ENCODE measurements at places on chromosomes 3 and 15.
A peak's percentile ranks its signal among the peaks of the same experiment; 100 is the strongest.

GRCh38 chr15:76953913-76954312 lies 22.4 kb downstream of the RCN2 start:
- no peak for DNase-seq

- no peak for DNase-seq
These were observed 15.4 kb upstream of the KLF15 start for GRCh38 chr3:126372413-126373145.

DNA sequence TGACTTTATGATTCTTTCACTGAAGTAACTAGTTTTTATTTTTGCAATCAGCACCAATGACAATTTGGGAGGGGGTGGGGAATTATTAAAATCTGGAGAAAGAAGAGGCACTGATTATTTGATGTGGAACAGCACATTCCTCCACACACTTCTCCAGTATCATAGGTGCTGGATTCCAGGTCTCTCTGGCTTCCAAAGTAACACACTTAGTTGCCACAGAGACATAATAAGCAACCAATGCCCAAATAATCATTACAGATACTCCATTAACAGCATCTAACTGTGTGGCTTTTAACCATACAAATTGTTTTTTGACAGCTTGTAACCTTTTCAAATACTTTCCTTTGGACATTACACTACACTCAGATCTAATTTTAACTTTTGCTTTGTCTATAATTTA lies 131.0 kb upstream of the CDIN1 start:
- DNase-seq: no peak

DNA sequence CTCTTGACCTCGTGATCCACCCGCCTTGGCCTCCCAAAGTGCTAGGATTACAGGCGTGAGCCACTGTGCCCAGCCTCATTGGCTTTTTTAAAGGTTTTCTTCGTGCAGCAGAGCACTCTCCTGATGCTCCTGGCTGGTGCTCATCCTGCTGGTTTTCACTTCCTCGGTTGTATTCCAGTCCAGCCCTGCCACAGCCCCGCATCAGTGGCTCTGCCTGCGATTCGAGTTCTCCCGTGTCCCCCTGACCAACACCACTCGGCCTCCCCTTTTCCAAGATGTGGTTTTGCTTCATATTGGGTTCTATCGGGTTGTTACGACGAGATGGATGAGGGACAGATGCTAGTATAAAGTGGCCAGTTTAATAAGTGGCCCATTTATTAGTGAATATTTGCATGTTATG lies 27.8 kb downstream of the EFCC1 start:
- DNase-seq: no peak

DNA sequence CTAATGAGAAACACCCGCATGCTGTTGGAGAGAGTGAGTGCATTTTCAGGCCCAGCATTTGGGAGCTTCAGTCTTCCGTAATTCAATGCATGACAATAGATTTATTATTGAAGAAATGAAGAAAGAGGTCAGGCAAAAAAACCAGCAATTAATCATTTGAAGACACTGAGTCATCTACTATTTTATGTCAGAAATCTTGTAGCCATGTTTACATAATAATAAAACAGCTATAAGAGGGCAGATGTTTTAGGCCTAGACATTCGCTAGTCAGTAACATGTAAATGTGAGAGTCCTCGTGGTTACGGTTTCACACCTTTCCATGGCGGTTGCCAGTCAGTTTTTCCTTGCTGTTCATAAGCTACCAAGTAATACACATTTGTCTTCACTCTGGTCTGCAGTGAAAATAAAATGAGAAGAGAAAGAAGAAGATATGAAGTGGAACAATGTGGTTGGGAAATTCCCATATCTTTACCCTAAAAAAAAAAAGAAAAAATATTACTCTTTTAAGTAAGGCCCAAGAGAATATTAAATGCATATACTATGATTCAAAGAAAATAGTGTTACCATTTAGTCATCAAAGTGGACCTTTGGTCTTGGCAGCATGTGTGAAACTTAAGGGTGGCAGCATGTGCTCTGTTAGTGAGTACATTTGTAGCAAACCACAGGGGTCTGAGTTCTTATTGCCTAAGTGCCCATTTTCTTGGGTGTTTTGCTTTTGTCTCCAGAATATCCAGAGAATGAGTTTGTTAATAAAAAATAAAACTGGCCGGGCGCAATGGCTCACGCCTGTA lies 140.5 kb upstream of the TBL1XR1 start:
- DNase-seq: peak; percentile 74

- no peak for DNase-seq
These were observed 26.6 kb upstream of the SLMAP start for GRCh38 chr3:57729334-57730045.

DNA sequence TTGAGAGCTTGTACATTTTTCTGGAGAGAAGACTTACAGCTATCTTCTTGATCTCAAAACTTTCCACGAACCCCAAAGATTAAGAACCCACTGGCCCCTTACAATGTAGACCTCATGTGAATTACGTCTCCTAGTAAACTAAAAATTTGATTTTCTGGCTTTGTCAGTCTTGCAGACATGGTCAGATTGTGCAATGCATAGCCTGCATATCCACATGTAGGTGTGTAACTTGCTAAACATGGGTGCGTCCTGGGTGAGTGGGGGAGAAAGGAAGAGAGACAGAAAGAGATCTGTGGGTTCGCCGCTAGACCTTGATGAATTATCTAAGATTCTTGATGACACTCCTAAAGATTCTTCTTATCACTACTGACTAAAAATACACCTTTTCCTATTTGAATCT lies 561.2 kb upstream of the MDFIC2 start:
- DNase-seq: no peak

DNA sequence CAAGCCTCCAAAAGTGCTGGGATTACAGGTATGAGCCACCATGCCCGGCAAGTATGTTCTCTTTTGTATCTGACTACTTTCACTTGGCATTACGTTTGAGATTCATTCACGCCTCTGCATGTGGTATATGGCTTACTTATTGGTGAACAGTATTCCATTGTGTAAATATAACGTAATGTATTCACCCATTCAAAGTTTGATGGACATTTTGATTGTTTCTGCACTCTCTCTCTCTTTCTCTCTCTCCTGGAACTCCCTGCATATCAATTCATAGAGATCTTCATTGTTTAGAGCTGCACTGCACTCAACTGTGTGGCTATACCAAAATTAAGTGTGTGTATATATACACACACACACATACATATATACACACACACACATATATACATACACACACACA lies 30.4 kb downstream of the SPPL2A start:
- DNase-seq: peak; percentile 75

DNA sequence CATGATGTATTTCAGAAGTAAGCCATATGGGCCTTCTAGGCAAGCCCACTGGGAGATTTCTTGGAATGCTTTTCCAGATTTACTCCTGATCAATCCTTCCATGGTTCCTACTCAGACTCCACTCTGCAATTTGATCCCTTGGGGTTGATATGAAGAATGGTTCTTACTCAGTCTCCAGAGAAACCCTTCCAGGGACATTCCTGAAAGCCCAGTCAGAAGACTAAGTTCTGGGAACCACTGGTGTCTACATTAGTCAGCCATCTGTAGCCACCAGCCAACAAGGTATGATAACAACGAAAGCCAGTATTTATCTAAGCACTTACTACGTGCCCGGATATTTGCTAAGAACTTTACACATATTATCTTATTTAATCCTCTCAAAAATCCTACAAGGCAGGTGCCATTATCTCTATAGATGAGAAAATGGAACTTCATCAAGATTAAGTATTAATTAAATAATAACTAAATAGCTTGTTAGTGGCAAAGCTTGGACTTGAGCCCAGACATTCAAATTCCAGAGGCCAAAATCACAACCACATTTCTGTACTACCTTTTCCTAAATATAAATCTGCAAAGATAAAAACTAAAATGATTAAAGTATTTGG lies 32.7 kb downstream of the ZNF385D start:
- DNase-seq: no peak

GRCh38 chr15:72044956-72045355 lies 73.0 kb downstream of the MYO9A start:
- no peak for DNase-seq

DNA sequence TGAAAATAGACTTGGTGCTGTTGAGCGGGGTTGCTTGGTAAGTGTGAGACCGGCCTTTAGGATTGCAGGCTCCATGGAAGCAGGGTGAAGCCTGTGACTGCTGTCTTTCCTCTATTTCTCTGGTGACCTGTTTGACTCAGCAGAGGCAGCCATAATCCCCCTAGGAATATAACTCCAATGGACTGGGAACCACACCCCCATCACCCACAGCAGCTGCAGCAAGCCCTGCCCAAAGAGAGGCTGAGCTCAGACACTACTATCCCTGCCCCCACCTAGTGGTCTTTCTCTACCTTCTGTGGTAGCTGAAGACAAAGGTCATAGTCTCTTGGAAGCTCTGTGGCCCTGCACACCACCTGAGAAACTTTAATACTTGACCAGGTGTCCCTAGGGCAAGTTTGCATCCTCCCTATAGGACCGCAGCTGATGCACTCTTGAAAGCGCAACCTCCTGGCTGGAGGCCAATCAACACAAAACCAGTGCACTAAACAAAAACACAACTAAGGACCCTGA lies 133.6 kb upstream of the MRPL3 start:
- DNase-seq: no peak

DNA sequence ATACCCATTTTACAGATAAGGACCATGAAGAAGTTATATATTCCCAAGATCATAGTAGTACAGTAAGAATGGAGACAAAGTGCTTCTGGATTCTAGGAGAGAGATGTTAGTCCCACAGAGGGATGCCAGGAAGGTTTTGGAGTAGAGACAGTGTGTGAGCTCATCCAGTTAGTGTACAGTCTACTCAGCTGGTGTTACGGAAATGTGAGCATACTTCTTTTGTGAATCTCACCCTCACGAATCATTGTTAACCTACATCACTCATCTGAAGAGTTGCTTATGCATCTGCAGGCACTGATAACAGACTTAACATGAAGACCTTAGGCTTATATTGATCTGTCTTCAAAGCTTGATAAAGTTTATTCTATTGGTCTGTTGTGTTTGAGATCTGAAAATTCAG lies 106.6 kb upstream of the PTPRG start:
- no peak for DNase-seq

- no peak for DNase-seq
These were observed 48.2 kb upstream of the FMN1 start for GRCh38 chr15:33242669-33243191.

DNA sequence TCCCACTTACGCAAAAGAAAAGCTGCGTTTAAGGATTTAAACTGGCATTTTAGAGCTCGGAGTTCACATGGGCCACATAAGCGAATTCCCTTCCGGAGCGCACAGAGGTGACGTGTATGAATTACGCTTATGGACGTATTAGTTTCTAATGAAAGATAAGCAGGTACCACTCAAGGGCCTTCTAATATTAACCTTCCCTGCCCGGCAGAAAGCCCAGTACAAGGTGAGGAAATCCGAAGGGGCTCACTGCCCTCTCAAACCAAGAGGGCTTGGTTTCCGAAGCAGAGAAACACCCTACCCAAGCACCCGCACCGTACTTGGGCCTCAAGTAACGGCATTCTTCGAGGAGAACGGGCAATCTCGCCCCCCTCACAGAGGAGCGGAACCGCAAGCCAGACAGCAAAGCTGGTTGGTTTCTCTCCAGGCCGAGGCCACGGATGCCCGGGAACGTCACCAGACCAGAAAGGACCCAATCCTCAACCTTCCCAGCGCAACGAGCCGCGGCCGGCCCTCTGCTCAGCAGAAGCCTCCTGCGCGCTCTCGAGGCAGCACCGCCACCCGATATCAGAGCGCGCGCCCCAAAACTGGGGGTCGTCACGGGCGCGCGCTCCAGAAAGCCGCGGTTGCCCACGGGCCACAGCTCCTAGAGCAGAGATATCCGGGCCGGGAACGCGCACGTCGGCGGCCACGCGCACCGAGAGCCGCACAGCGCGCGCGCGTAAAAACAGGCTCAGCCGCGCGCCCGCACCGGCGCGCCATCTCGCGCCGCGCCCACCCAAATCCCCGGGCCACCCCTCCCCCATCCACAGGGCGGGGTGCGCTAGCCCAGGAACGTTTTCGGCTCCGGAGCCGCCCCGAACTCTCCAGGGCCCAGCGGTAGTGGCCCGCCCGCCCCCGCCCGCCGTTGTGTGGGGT lies 676 bp downstream of the QRICH1 start:
- peak; percentile 68 for DNase-seq

DNA sequence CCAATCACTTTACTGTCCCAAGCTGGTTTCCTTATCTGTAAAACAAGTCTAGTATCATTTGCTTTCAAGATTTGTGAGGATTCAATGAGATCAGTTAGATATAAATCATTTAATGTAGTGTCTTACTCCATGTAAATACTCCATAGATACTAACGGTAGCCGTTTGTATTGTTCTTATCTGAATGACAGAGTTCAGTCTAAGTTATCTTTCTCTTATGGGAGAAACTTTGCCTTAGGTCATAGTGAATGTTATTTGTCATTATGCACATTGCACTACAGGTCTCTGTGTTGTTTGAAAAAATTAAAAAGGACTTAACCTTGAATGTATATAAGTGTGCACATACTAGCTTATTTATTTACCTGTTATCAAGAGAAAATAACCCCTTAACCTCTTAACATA lies 44.7 kb downstream of the MBNL1 start:
- no peak for DNase-seq
